ENCODE measurements at places on chromosomes 4 and X.

DNA sequence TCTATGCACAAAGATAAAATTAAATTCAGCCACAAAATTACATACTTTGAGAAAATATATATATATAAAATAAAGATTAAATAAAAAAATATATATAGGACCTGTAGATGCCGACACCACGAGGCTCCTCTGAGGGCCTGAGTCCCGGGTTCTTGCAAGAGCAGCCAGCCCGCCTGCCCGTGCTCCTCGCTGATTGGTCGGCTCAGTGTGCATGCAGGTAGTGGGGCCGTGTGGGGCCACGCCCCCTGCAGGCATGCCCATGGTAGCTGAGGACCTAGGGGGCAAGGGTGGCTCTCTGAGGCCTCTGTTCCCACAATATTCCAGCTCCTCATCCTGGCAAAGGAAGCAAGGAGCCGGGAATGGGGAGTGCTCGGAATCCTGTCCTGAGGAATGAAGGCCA, 80.5 kb upstream of the AMELX start:
- DNase-seq = no peak

DNA sequence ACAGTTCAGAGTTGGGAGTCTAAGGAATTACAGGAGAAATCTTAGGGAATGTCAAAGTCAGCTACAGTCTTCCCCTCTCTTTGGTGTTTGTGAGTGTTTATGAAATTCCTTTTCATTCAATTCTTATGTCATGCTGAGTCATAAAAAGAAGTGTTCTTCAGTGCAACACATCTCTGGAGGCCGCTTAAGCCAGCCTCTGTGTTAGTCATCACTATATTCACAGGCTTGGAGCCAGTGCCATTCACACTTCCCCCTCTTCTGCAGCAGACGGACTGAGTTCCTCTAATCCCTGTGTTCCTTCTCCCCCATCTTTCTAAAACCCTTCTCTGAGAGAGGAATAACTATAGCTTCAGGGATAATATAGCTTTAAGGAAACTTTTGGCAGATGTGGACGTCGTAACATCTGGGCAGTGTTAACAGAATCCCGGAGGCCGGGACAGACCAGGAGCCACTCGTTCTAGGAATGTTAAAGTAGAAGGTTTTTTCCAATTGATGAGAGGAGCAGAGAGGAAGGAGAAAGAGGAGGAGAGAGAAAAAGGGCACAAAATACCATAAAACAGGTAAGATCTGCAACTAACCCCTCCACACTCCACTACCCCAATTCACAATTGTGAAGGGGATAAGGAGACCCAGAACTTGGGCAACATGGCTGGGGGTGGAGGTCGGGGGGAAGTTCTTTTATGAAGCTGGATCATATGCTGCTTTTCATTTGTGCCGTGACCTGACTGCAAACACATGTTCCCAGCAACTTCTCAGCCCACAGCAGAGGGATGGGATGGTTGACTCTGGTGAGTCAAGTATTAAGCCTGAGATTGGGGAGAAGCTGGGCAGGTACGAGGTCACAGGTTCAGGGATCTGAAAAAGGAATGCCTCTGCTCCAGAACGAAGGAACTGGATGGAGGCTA, at the start of gene SRPX2:
Gene SRPX2, plus strand, starts transcription at position 244 of the 905 bp plus-strand sequence. CDS start 2,124 bp downstream, outside the sequence.
- DNase-seq = peak; percentile 87

DNA sequence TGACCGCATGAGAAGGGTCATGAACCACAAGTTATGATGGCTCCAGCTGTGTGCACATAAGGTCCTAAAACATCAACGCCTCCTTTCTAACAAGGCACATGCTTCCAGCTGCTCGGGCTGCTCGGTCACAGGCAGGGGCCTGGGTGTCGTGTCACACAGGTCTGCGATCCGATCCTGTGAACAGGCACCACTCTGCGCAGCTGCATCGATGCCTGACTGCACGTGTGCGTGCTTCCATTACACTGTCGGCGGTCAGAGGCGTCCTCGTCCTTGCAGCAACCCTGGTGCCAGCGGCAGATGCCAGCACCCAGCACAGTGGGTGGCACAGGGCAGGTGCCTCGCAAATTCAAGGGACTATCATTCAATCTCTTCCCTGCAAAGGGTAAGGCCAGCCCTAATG, 23.9 kb downstream of the ZFYVE28 start:
- DNase-seq = no peak

- peak; percentile 27 for DNase-seq
Measured at GRCh38 chrX:97145934-97146333, 262.2 kb downstream of the RPA4 start.

GRCh38 chr4:53608649-53609048, 17.4 kb upstream of the LNX1 start:
- DNase-seq = no peak

DNA sequence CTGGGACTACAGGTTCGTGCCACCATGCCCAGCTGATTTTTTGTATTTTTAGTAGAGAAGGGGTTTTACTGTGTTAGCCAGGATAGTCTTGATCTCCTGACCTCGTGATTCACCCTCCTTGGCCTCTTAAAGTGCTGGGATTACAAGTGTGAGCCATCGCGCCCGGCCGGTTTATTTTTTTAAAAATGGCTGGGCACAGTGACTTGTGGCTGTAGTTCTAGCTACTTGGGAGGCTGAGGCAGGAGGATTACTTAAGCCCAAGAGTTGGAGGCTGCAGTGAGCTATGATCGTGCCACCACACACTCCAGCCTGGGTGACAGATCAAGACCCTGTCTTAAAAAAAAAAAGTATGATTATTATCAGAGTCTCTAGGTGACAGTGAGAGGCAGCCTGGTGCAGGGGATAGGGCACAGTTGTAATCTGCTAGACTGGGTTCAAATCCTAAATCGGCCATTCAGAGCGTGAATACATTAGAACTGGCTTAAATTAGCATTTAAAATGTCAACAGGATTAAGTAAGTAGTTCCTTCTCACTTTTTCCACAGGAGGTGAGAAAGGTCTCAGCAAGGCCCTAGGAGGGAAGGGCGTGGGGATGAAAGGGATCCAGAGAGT, 435 bp upstream of the MGST2 start:
- DNase-seq = no peak

- DNase-seq = peak; percentile 86
Measured at GRCh38 chrX:48465336-48465933, 4.6 kb downstream of the SLC38A5 start.

DNA sequence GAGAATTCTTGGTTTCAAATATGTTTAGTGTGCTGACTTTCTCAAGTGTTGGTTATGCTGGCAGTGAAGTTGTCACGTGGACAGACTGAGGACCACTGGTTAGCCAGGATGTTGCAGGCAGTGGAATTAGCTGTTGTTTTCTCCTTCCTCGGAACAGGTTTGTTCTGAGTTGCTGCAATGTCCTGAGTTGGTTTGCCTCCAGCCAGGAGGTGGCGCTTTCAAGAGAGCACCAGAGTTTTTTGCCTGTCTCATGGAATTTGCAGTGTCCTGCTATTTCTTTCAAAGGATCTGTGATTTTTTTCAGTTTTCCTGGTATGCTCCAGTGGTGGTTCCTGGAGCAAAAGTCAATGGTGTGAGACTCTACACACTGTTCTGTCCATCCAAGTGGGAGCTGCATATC, 158.1 kb upstream of the CXorf66 start:
- DNase-seq = no peak

DNA sequence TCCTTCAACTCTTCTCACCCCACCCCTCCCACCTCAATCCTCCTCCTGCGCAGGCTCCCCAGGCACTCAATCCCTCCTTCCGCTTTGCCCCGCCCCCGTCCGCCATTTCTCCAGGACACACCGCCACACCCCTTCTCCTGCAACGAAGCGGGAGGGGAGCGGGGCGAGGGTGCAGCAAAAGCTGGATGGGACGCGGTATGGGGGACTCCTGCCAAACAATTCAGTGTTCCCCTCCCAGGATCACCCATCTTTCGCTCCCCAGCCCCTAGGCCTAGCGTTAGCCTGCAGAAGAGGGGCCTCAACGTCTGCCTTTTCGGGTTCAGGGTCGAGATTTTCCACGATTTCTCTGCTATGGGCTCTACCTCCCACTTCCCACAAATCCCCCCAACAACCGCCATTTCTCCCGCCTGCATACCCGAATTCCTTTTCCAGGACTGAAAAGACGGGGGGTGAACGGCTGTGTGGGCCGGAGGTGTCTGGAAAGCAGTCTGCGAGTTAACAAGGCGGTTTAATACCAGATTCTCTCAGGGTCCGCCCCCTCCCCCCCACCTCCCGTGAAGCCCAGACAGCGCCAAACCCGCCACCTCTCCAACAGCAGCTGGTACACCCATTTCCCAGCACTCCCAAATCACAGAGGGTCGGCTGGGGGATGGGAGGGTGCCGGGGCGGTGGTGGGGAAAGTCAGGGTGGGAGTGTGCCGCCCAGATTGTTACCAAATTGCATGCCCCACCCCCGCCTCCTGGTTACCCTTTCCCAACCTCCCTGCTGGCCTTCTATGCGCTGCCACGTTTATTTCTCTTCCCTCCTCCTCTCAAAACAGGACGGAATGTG, 774 bp downstream of the ARMCX2 start:
- peak; percentile 35 for DNase-seq

- DNase-seq = peak; percentile 78
Measured at GRCh38 chrX:122641136-122641535, 542.9 kb upstream of the GRIA3 start.

- DNase-seq = no peak
Measured at GRCh38 chr4:55507612-55508011, 39.1 kb downstream of the CLOCK start.

- DNase-seq = no peak
Measured at GRCh38 chrX:99117011-99117410, 1293.1 kb downstream of the PCDH19 start.

GRCh38 chr4:136241221-136241986, 1290.9 kb downstream of the PCDH18 start:
- no peak for DNase-seq

DNA sequence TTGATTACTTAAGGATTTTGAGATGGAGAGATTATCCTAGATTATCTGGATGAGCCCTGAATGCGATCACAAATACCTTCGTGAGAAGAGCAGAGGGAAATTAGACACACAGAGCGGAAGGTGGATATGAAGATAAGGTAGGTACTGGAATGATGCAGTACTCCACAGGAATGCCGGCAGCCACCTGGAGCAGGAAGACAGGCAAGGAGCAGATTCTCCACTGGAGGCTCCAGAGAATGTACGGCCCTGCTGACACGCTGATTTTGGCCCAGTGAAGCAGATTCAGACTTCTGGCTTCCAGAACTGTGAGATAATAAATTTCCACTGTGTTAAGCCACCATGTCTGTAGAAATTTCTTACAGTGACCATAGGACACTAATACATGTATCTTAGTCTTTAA, 79.4 kb upstream of the PITX2 start:
- no peak for DNase-seq

DNA sequence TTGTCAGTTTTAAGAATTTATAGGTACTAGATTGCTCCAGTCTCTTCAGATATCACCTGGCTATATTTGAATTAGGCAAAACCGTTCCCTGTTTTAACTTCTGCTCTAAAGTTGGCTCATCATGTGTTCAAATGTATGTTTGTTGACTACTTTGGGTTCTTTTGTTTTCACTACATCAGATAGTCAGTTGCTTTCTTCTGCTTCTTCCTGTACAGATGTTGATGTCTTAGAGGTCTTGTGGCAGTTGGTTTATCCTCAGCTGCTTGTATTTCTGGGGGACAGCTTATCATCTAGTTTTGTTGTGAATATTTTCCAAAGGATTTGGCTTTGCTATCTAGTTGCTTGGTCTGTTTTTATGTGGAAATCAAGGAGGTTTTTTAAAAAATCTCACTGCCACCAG, 28.0 kb downstream of the TBC1D19 start:
- no peak for DNase-seq

DNA sequence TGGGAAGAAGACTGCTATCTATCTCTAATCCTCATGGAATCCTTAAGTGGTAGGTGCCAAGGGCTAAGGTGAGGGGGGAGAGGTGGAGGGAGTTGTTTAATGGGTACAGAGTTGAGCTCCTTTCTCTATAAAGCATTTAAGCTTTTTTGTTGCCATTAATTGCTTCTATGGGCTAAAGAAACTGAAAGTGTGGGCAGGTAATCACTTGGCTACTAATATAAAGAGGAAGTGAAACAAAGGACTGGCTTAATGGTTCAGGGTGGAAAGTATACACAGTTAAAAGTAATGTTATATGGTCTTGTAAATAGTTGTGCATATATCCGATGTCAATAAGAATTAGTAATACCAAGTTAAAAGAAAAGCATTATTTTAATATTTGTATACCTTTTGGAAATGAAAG, 83.9 kb downstream of the POLA1 start:
- DNase-seq = no peak

GRCh38 chr4:10808591-10808990, 124.0 kb upstream of the CLNK start:
- peak; percentile 38 for DNase-seq

DNA sequence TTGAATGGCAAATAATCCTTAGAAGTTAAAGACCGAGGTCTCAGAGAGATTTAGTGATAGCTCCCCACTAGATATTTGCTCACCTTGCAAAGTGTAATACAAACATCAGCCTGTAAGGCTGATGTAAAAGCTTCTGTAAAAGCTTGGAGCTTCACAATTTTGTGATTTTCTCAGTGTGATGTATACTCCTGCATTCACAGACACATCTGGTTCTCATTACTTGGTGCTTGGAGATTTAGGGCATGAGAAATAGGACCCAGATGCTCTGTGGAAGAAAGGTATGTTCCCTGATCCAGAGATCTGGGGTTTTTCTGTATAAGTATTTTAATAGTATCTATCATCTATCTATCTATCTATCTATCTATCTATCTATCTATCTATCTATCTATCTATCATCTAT, 1664.3 kb downstream of the C4orf33 start:
- no peak for DNase-seq

- no peak for DNase-seq
Measured at GRCh38 chrX:1099146-1099770, 113.2 kb downstream of the CRLF2 start.

DNA sequence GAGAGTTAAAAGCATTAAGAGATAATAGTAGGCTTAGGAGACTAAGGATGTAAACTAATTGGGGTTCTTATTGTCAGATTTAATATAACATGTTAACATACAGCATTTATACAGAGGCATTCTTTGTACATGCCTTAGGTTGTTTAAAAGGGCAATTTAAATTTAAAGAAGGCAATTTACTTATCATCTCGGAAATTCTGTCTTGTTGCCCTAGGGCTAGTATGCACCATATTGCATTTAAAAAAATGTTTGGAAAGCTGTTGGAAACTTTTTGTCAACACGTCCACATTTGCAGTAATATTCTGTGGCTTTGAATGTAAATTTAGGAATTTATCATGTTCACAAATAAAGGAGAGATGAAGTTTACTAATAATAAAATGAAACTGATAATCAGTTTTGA, 25.5 kb downstream of the GALNT7 start:
- DNase-seq = no peak

DNA sequence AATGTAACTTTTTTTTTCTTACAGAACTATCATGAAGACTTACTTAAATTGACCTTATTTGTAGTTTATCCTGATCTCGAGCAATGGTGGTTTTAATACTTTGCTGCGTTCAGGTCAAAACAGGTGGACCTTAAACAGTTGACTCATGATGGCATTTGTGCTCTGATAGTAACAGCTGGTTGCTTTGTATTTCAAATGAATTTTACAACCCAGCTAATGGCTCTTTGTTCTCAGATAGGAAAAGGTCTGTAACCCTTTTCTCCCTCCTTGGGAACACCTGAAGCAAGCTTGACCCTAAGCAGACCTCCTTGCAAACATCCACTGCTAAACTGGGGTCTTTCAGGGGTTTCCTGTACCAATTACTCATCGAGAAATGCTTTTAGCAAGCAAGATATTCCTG, 79.2 kb downstream of the F11 start:
- no peak for DNase-seq
